Erythroblast (primary cell): ENCODE measurements at places on chromosomes 13 and 19.

GRCh38 chr13:100529666-100530377 lies 58.8 kb downstream of the GGACT start:
- DNase-seq: no peak

- DNase-seq: no peak
These were observed 382.8 kb upstream of the ZNF507 start for GRCh38 chr19:31962561-31962996.

DNA sequence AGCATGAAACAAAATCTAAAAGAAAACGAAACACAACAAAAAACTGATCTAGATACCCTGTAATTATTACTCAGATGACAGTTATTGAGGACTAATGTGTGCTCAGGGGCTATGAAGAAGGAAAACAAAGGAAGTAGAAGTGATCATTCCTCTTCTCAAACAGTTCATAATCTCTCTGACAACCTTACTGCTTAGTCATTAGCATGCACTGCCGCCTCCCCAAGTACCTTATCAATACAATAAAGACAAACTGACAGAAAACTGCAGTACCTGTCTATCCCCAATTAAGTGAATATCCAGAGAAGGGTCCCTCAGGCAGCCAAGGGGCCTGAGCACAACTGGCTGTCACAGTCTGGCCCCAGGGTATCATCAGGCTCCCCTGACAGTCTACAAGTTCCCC lies 22.0 kb upstream of the POU4F1 start:
- DNase-seq: peak; percentile 75

- no peak for DNase-seq
These were observed 25.3 kb upstream of the MEDAG start for GRCh38 chr13:30880856-30881155.

GRCh38 chr19:14114854-14115253 lies 2.7 kb downstream of the PRKACA start:
- DNase-seq: peak; percentile 71
